GM13977 (cell line): ENCODE measurements at places on chromosomes 3 and 15.

GRCh38 chr15:55649058-55649423 lies 60.9 kb upstream of the PYGO1 start:
- DNase-seq = no peak

DNA sequence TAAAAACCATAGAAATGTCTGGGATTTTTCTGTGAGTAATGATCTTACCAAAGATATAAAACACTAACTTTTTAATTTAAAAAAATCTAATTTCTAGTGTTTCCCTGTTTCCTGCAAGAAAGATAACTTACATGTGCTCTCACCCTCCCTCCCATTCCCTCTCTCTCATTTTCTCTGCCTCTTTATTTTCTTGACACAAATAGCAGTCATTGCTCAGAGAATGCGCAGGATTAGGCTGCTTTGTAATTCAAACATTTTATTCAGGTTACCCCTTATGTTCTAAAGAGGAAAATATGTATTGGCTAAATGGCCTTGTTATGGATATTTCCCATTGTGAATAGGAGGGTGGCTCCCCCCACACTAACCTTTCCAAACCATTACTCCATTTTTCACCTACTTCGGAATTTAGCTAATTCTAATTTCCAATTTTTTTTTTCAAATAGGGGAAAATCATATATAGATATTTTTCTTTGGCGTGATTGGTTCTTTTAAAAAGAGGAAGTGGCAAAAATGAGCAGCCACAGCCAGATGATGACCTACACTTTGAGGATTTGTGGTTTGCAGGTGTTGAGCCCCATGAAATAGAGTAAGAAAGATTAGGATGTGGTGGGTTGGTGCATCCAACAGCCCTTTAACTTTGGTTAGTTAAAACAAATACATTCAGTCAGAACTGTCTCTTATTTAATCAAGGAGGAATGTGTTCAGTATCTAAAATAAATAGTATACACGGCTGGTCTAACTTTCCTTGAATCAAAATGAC lies 554.4 kb downstream of the IGSF11 start:
- DNase-seq = no peak

GRCh38 chr3:170909129-170909903 lies 879 bp upstream of the EIF5A2 start:
- DNase-seq = no peak

- no peak for DNase-seq
These were observed 295.3 kb downstream of the RBMS3 start for GRCh38 chr3:29576181-29576580.

DNA sequence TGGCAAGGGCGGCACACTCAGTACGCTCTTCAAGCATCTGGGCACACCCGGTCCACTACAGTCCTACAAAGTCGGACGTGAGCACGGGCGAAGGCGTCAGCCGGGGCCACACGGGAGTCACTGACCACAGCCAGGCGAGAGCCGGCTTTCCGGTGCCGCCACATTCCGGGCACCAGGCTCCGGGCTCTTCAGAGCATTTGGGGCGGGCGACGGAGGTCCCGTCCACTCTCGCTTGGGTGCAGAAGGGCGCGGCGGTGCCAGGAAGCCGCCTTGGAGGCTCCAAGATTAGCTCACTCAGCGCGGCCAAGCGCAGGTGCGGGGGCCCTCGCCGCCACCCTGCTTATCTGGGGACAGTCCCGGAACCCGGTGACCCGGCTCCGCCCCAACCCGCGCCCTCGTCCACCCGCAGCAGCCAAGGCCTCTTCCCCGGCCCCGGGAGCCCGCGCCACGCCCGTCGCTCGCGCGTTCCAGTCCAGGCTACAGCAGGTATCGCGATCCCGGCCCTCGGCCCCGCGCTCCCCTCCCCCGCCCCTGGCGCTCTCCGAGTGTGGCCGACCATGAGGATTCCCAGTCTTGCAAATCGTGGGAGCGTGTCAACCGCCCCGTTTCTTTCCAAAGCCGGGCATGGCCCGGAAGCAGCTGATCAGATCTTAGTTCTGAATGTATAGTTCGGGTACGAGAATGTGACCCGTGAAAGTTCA lies at the start of gene ADPRH:
Gene ADPRH (plus strand): TSS at position 127 of the 701 bp plus-strand sequence. CDS start 2,678 bp downstream, outside the sequence.
- DNase-seq = peak; percentile 81

- no peak for DNase-seq
These were observed 3.2 kb upstream of the PXYLP1 start for GRCh38 chr3:141228395-141228794.
